ENCODE measurements at places on chromosomes 2 and 18.

GRCh38 chr2:106280722-106281446 is 86.8 kb upstream of the UXS1 start:
- no peak for DNase-seq

GRCh38 chr2:231985823-231986261 is 24.3 kb downstream of the DIS3L2 start:
- no peak for DNase-seq

DNA sequence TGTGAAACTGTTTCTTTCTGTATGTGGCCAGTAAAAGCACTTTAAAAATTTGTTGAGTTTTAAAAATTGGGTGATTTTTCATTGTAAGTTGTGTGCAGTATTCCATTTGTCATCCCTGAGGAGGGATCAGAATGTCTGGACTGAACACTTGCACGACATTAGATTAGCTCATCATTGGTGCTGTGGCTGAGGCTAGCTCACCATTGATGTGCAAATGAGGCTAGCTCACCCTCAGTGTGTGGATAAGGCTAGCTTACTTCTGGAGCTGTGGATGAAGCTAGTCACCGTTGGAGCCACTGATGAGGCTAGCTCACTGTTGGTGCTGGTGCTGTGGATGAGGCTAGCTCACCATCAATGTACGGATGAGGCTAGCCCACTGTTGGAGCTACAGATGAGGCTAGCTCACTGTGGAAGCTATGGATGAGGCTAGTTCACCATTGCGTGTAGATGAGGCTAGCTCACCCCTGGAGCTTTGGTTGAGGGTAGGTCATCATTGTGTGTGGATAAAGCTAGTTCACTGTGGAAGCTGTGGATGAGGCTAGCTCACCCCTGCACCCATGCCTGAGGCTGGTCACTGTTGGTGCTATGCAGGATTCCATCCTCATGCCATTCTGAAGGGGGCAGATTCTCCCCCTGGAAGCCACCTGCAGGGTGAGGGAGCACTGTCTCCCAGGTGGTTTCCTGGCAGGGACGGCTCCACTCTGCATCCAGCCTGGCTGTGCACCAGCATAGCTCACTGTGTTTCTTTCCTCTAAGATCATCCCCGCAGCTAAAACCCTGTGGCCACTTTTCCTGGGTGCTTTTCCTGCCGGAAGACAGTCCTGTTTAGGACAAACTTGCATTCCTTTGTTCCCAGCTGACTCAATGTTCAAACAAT is 101.1 kb downstream of the TWIST2 start:
- DNase-seq = no peak

DNA sequence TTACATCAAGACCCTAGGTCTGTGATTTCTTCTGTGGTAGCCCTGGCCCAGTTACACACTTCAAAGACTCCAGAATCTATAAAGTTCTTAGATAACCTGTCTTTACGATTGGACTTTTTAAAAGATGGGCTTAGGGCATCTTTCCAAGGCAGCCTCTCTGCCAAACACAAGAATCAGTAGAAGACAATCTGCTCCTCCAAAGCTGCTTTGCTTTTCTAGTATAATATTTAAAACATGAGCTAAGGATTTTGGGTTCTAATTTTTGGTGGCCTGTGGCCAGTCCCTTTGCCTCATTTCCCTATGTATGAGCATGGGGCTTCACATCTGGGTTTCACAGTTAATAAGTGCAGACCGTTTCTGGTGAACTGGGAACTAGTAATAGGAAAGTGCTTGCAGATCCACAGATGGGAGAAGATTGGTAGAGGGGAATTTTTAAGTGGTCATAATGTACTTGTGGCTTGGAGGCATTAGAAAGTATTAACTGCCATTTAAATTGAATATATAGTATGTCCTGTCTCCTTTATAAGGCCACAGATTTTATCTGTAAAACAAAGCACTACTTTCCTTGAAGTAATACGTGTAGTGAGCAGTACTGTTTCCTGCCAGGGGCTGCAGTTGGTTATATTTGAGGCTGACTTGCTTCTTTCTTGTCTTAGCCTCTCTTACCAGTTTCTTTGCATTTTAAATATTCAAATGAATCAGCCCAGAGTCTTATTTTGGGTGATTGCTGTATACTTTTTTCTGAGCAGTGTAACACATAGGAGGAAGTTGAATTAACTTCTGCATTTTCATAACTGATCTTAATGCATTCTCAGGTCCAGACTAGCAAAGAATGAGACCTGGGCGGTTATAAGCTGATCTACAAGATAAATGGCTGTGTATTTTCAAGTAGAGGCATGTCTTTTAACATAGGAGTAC is 1.5 kb downstream of the ARPC2 start:
- peak; percentile 44 for DNase-seq

- DNase-seq = no peak
Observed at GRCh38 chr2:110860630-110861029, 128.3 kb downstream of the ACOXL start.

GRCh38 chr2:114442510-114442909 is at the start of gene DPP10:
DPP10 (plus strand) TSS chr2:114442641.
- no peak for DNase-seq

DNA sequence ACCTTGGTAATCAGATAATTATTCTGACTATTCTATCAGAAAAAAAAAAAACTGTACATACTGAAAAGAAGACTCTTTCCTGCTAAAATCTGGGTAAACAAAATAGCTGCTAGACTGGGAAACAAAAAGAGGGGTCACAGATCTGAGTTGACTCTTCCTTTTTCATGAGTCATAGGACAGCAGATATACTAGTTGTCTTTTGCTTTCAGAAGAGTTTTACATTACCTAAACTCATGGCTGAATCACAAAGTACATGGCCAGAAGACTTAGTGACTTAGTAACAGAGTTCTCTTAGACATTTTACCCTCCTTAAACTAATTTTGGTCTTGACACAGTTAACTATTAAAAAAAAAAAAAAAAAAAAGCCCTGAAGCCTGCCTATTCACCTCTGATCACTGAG is 834.0 kb upstream of the FSHR start:
- DNase-seq = no peak

GRCh38 chr18:48376406-48376805 is 32.8 kb downstream of the ZBTB7C start:
- no peak for DNase-seq

GRCh38 chr2:64260093-64260803 is 116.0 kb upstream of the PELI1 start:
- DNase-seq = no peak

DNA sequence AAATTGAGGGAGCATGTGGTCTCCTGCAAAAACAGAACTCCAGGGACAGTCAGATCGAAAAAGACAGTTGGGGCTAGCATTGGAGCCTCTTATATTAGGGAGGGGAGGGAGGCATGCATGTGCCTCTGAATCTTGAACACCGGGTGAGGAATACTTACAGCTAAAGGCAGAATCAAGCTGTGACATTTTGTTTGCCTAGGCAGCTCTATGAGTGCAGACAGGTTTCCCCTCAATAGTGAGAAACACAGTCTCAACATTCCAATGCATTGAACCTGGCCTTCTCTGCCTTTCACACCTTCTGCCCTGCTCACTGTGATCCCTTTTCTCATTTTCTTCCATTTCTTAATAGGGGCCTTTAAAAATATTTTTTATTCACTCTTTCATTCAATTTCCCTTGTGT is 140.4 kb downstream of the THSD7B start:
- DNase-seq = no peak

GRCh38 chr2:102915128-102915527 is 153.3 kb downstream of the TMEM182 start:
- no peak for DNase-seq

DNA sequence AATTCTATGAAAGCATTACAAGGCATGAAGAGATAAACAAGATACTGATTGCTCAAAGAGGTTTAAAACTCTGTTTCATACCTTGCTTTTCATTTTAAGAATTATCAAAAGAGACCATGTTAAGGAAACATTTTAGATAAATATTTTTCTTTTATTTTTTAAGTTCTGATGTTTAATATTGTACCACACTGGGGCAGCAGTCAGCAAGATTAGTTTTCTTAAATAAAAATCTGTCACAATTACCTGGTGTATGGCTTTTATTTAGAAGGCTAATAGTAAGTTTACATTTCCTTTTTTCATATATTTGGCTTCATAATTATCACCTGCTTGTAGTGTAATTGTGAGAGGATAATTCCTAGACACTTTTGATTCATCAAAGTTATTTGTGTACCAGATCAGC is 46.4 kb downstream of the ZNF804A start:
- DNase-seq = peak; percentile 23

DNA sequence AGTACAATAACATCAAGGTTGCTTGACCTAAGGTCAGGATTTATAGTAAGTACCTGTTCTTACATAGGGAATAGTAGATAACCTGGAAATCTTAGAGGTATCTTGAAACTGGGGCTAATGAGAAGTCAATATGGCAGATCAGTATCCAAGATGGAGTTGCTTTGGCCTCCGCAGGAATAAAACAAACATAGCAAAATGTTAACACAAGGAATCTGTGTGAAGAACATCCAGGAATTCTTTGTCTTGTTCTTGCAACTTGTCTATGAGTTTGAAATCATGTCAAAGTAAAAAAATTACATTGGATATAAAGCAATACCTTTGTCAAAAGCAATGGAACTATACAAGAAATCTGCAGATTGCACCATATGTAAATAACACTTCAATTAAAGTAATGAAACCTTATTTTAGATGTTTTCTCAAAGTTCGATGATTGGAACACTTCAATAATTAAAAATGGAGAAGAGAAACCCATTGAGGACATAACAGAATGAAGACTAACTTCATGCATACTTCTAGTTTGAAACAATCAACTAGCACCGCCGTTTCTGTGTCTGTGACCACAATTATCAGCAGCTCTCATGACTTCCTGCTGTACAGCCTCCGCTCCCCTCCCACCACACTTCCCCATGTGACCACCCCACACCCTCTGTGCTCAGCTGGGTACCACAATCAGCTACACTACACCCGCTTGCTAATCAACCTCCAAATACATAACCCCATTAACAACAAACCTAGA is 27.6 kb downstream of the C2orf76 start:
- no peak for DNase-seq

DNA sequence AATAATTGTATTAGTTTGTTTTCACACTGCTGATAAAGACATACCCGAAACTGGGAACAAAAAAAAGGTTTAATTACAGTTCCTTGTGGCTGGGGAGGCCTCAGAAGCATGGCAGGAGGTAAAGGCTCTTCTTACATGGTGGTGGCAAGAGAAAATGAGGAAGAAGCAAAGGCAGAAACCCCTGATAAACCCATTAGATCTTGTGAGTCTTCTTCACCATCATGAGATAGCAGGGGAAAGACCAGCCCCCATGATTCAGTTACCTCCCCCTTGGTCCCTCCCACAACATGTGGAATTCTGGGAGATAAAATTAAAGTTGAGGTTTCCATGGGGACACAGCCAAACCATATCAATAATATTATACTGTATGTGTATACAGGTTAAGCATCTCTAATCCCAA is 73.3 kb upstream of the CABLES1 start:
- DNase-seq = no peak

DNA sequence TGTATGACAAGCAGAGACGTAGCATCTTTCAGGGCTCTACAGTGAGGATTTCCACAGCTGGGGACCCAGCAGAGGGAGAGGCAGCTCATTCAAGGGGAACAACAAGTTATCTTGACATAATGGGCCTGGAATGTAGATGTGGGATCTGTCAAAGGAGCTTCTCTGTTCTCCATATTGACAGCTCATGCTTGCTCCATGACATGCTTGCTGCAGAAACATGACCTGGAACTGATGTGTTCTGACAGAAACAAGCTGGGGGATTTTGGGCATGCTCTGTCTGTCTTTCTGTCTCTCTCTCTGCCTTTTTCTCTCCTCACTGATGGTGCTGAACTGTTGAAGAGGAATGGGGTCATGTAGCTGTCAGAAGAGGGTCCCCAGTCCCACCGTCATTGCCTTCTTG is 79.6 kb downstream of the MMADHC start:
- DNase-seq = no peak

DNA sequence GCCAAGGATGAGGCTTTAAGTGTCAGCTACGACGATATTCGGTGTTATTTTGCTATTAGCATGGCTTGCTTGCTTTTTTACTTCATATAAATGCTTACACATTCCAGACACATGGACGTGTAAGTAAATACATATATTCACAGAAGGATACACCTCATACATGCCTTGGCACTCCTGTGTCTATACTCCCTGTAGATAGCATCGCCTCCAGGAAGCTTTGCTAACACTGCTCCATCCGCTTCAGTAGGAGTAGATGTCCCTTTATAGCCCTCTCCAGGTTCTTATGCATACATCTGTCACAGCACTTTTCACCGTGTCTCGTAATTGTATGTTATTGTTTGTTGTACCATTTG is 27.5 kb upstream of the KCTD1 start:
- no peak for DNase-seq

- DNase-seq = no peak
Observed at GRCh38 chr2:31347750-31348149, 66.8 kb downstream of the XDH start.

- no peak for DNase-seq
Observed at GRCh38 chr2:157460384-157460837, 16.5 kb upstream of the CYTIP start.

GRCh38 chr2:12824351-12824777 is 107.6 kb downstream of the TRIB2 start:
- DNase-seq = peak; percentile 32

- no peak for DNase-seq
Observed at GRCh38 chr2:30492185-30492584, 45.1 kb downstream of the LCLAT1 start.

DNA sequence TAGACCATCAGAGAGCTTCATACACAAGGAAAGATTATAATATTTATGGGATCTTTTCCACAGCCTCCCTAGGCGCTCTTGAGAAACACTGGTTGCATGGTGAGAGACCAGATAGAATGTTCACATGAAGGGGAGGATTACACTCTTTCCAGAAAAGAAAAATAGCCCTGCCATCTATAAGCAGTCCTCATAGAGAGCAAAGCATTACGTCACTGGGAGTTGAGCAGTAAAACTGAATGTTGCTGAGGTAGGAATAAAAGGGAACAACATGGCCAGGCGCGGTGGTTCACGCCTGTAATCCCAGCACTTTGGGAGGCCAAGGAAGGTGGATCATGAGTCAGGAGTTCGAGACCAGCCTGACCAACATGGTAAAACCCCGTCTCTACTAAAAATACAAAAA is 1934.3 kb downstream of the SUCLG1 start:
- no peak for DNase-seq

DNA sequence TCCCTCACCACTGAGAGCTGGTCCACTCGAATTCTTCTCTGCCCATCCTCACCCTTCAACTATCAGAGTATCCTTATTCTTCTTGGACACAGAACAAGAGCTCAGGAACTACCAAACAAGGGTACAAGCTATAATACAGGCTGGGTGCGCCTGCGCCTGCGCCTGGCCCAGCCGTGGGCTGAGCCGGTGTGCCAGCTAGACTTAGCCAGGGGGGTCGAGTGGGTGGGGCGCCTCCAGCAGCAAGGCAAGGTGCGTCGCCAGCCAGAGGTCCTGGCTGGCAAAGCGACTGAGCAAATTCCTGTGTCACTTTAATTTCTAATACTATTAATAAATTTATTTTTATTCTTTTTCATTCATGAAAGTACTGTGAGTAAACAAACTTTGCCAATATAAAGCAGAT is 1072.6 kb upstream of the PIK3C3 start:
- DNase-seq = no peak

- no peak for DNase-seq
Observed at GRCh38 chr18:55925772-55926171, 337.8 kb upstream of the TCF4 start.
